Kidney (tissue), 22 donors: ENCODE measurements at places on chromosomes 5 and 9. TPM values are rescaled to one million over a fixed set of nuclear protein-coding genes. Genes with fewer than 3 reads are reported as not detected.

Gene PRDM9
- not detected for polyA plus RNA-seq

Gene SLC6A19
- polyA plus RNA-seq: 69.3 TPM

Gene MAP3K1
- polyA plus RNA-seq: 8.1 TPM

DNA sequence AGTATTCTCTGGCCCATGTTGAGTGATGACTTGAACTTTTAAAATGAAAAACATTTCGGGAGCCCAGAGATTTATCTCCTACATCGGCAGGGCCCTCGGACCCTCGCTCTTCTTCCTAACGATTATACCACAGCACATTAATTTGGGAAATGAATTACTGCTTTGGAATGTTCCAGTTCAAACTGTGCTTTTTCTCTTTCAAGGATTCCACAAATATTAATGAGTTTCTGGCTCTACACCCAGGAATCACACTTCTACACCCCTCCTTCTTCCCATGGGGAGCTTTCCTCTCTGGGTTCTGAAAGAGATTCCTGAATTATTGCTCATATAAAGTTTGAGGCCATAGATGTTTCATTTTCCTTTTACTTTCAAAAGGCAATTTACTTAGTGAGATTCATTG is 41.2 kb downstream of the NSG2 start:
- no peak for DNase-seq

- no peak for DNase-seq
Measured at GRCh38 chr5:158434749-158435148, 575.8 kb upstream of the CLINT1 start.

GRCh38 chr5:94916619-94917018 is 298.1 kb downstream of the SLF1 start:
- DNase-seq: peak; percentile 15

GRCh38 chr5:31863991-31864411 is 225.1 kb downstream of the PDZD2 start:
- DNase-seq: no peak
